NCI-H1436 treated with DMSO at 0.1 percent for 48 hours (cell line): ENCODE measurements at places on chromosomes 7 and 10.

- no peak for DNase-seq
These were observed 47.2 kb upstream of the ZRANB1 start for GRCh38 chr10:124894569-124895215.

DNA sequence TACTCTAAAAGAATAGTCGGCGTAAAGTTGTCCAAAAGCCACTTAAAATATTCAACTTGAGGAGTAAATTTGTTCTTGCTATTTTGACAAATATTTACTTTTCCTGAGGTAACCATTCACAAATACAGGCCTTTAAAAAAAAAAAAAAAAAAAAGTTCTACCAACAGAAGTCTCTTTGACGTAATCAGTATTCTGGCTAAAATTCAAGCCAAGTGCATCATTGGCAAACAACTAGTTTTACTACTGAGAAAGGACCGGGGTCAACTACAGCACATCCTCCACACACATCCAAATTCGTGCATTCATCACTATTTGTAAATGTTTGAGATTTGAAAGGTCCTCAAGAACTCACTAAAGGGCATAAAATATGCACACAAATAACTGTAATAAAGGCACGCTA lies 2.0 kb downstream of the OAT start:
- DNase-seq = no peak

DNA sequence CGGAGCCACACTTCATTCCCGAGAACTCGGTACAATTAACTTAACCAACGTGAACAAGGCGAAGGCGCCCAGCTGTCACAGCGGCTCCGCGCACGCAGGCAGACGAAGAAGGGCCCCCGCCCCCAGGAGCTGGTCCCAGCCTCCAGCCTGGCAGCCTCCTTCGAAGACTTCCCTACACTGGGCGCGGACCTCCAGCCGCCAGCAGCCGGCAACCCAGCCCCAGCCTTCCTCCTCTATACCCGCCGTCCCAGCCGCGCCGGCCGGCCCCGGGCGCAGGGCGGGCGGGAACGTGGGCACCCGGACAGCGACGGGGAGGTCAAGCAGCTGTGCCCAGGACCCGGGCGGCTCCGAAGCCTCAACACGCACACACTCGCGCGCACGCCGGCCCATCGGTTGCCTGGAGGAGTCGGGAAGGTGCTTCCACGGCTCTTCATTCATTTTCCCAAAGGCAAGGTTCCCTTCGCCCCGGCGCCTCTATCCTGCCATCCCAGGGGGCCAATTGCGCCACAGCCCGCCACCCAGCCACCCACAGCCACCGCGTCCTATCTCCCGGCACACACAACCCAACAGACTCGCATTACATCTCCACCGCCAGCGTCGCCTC lies 1.6 kb downstream of the CHST15 start:
- DNase-seq = no peak

DNA sequence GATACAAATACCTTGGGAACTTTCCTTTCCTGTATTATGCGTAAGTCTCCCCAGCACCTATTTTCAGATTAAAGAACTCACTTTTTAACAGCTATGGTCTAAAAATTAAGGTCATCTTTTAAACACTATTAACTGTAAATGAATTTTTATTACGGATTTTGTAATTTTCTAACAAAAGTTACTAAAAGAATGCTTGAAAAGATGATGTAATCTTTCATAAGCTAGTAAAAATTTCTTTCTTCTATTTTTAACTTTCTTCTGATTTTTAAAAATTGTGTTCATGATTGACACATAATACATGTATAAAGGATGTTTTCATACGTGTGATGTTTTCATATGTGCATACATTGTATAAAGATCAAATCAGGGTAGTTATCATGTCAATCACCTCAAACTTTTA lies 291.2 kb upstream of the MBL2 start:
- DNase-seq = no peak

DNA sequence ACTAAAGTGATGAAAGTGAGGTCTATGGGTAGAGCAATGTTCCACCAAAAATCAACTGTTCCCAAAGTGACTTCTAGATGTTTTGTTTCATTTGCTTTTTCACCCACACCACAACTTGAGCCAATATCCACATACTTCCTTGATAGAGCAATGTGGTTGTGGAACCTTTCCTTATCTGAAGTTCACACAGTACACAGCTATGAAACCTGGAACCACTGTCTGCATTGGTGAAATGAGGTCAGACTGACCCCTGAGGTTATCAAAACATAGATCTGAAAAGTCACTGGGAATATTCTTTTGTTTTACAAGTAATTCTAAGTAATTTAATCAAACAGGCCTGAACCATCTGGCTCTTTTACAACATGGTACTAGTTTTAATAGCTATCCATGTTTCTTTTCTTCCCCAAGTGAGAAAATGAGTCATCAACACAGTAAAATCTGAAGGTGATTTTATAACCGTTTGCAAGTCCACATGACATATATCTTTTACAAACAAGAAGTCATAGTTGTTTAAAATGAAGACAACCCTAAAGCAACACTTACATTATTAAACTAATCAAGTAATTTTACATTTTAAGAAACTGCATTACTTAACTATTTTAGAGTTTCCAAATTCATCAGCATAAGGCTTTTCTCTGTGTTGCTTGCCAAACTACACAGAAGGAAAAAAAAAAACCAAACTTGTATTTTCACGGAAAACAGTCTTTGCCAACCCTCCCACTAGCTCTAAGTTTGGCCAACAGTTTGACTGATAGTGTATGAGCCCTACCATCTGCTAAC lies 80.3 kb downstream of the LRRC17 start:
- DNase-seq = no peak

- no peak for DNase-seq
These were observed 30.2 kb upstream of the ANKRD2 start for GRCh38 chr10:97542169-97543024.
